T-cell (primary cell): ENCODE measurements at places on chromosomes 12 and 14.

DNA sequence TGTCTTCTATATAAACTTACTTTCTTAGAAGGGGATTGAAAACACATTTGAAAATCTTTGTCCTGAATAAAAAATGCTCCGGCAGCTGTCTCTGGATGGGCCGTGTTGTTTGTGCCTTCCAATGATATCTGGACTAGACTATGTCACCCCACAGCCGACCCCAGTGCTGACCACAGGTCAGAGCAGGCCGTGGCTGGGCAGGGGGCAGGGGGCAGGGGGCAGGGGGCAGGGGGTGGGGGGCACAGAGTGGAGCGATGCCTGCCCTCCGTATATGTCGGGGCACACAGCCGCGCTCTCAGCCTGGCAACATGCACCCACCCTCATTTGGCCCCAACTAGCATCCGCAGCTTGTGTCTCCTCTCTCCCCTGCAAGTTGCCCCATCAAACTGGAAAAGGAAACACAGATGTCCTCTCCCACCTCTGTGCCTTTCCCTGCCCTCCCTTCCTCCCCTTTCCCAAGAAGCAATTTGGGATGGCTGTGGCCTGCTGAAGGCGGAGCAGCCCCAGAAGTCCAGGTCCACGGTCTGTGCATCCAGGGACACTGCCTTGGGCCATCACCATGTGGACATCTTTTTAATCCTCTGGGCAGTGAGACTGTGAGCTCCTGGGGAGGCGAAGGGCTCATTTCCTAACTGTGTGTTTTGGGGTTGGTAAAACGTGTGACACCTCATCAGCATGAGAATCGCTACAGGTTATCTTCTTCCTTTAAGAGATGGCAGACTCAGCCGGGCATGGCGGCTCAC is 295.7 kb upstream of the RTL1 start:
- no peak for DNase-seq

DNA sequence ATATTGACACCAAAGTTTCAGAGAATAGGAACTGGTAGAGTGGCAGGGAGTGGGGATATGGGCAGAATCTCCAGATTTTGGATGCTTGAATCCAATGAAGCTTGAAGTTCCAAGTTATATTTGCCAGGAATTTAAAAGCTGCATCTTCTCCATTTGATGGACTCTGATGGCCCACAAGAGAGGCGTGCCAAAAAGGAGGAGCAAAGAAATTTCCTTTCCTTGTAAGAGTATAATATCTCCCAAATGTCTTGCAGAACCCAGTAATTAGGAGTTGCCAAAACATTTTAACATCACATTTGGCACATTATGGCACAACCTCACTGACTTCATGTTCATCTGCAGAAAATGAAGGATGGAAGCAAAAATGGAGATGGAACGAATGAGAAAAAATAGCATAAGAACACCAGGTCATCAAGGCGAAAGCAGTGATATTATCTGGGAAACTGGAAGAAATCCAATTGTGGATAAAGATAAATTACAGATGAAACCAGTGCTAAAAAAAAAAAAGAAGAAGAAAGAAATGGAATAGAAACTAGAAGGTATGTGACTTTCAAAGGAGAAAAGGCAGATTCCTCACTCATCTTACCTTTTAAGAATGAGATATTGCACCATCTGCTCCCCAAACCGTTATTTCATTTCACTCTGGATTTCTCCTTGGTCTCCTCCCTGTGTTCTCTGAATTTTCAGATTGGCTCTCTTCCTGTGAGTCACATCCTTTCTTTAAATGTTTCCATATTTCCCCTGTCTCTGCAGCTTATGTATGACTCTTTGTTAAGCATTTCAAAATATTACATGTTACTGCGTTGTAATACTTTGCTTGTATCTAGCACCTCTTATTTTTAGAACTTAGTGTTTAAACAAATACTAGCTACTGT is 13.5 kb upstream of the FLRT2 start:
- no peak for DNase-seq

DNA sequence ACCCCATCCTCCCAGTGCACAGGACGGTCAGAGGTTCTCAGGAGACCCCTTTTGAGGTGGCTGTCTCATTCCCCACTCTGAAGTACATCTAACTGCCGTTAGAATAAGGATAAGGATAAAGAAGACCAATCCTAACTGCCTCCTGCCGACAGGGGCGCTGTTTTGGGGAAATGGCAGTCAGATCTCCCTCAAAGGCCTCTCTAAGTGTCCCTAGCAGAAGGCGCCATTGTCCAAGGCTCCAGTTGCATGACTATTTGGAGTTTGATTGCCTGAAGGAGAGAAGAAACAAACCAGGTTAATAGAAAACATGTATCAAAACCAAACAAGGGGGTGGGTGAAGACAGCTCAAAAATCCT is 29.1 kb upstream of the KLRB1 start:
- DNase-seq: no peak

DNA sequence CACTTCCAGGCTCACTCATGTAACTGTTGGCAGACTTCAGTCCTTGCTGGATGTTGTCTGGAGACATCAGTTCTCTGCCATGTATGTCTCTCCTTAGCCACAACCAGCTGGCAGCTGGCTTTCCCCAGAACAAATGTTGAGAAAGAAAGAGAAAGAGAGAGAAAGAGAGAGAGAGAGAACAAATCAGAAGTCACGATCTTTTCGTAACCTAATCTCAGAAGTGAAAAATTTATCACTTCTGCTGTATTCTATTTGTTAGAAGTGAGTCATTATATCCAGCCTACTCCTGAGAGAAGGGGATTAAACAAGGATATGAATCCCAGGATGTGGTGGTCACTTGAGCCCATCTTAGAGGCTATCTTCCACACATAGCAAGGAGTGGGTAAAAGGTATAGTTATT is 101.2 kb downstream of the BTG1 start:
- no peak for DNase-seq
